ENCODE measurements at places on chromosomes 7 and 10.

GRCh38 chr10:120607710-120608703 is 151.0 kb downstream of the PLPP4 start:
- DNase-seq: no peak

DNA sequence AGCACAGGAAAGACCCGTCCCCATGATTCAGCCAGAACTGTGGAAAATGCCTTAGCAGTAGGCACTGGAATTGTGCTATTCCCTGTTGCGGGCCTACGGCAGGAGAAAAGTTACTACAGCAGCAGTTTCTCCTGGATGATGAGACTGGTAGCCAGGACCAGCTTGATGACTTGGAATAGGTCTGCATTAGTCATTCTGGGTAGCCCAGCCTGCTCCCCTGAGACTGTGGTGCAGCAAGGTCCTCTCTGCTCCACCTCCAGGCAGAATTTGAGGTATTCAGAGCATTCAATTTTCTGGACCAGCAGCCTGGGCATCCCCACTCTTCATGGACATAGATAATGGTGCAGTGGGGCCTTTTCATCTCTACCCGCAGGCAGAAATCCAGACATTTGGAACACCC is 490.0 kb downstream of the SH2D4B start:
- no peak for DNase-seq

GRCh38 chr10:18542832-18543231 is 108.6 kb downstream of the NSUN6 start:
- DNase-seq: no peak

DNA sequence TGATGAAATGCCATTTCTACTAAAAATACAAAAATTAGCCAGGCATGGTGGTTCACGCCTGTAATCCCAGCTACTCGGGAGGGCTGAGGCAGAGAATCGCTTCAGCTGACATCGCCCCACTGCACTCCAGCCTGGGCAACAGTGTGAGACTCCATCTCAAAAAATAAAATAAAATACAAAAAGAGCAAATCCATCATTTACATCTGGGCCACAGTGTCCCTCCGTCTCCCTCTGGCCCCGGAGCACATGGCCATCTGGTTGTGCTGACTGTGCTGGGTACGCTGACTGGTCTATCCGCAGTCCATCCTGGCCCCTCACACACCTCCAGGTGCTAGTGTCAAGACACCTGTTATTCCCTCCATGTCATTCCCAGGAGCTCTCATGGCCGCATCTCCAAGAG is 42.1 kb downstream of the KCNH2 start:
- no peak for DNase-seq

DNA sequence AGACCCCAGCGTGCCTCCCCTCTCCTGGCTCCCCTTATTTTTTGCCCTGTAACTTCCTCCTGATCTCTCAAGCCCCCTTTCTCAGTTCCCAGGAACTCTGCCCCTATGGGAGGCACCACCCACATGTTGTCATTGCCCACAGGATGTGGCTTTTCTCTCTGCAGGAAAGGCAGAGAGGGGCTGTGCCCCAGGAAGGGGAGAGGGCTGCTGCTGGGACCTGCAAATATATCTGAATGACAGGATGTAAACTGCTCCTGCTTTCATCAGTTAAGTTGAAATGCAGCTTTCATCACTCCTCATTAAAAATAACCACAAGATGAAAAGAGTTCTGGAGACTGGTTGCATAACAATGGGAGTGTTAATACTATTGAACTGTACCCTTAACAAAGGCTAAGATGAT is 103.3 kb downstream of the CLEC2L start:
- no peak for DNase-seq

DNA sequence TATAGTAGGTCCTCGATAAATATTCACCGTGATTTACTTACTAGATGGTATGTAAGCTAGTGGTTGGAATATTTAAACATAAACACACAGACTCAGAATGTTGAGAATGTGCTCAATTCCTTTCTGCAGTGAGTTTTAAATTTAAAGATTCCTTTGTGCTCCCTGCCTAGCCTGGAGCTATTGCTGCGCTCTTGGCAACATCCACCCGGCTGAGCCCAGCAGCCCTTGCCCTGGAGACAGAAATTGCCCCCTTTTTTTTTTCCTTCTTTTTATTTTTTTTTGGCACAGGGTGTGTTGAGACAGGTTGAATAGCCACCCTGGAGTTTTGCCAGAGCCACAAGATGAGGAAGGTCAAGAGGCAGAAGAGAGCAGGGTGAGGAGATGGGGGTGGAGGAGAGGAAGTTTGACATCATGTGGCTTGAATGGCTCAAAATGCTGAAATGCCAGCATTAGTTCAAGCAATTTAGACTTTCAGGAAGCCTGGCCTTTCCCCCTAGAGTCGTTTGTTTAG is 180.8 kb downstream of the PRKCQ start:
- no peak for DNase-seq

DNA sequence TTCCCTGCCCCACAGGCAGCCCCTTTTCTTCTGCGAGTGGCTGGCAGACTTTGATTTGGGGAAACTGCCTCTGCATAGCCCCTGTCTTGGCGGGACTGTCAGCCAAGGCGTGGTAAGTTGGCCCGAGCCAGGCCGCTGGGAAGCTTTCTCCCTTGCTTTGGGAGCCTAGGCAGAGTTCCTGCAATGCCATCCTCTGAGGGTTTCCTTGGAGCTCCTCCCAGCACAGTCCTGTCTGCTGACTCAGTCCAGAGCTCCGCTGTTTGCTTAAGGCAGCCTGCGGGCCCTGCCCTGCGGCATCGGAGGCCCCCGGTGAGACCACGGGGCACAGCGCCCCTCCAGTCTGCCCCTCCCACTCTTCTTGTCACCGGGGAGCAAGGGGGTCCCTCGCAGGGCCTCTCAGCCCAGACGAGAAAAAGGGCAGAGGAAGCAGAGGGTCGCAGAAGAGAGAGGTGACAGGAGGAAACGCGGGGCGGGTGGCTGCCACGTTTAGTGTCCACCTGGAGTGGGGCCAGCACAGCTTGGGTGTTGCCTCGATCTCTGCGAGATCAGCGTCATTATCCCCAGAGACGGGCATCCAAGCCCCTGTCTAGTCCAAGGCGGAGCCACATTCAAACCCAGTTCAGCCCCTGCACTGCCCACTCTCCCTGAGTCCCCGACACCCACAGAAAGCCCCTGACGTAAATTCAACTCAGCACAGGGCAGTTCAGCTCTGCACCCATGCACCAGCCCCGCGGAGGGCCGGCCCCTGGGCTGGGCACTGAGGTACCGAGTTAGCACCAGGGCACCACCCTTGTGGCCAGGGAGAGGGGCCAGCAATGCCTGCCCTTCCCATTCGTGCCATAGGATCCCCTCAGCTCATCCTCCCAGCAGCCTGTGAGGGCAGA is 59.0 kb upstream of the CHST15 start:
- DNase-seq: no peak

- DNase-seq: no peak
Measured at GRCh38 chr7:85773116-85773728, 586.4 kb upstream of the SEMA3D start.

DNA sequence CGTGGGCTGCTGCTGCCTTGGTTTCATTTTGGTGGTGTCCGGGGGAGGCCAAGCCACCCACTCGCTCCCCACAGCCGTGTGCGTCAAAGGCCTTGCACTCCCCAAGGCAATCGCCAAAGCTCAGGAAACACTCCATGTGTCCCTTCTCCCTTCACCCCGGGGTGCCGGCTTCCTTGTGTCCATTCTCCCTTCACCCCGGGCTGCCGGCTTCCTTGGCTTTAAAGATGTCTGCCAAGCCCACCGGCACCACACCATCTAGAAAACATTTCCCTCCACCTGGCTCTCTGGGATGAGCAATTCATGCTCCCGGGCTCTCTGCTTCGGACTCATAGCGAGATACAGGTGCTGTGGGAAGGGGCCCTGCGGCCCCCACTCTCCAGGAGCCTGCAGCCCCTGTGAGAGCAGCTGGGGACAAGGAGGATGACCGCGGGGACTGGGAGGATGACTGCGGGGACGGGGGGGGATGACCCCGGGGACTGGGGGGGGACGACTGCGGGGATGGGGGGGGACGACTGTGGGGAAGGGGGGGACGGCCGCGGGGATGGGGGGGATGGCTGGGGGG is 322.1 kb downstream of the DNAJB6 start:
- no peak for DNase-seq

- no peak for DNase-seq
Measured at GRCh38 chr10:89745903-89746302, 44.5 kb downstream of the KIF20B start.

DNA sequence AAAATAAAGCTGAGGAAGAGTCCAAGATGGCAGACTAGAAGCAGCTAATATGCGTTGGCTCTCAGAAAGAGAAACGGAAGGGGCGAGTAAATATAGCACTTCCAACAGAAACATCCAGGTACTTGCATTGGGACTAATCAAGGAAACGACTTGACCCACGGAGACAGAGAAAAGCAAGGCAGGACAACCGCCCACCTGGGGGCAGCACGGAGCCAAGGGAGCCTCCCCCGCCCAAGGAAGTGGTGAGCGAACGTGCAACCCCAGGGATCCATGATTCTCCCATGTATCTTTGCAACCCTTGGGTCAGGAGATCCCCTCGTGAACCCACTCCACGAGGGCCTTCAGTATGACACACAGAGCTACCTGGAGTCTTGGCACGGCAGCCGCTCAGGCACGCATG is 45.4 kb upstream of the GRM3 start:
- DNase-seq: no peak

- no peak for DNase-seq
Measured at GRCh38 chr10:124436191-124436638, 13.6 kb downstream of the NKX1-2 start.

- no peak for DNase-seq
Measured at GRCh38 chr10:128952856-128953255, 514.2 kb upstream of the MGMT start.

GRCh38 chr7:89666136-89666835 is 488.0 kb upstream of the STEAP1 start:
- DNase-seq: no peak

DNA sequence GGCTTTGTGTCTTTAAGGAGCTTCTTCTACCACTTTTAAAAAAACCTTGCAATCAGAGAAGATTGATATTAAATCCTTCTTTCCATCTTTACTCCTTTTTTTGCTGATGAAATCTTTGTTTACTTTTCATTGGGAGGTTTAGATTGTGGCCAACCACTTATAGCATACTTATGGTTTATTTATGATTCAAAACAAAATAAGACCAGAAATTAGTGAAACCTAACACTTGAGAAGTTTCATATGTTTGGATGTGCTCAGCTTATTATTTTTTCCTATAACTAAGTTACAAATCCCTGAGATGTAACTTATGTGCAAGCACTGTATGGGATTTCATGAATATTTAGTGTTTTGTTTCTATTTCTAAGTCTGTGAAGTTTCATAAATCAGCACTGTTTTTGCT is 13.5 kb upstream of the PRPS1L1 start:
- DNase-seq: no peak

GRCh38 chr7:151387161-151388006 is 22.5 kb downstream of the WDR86 start:
- no peak for DNase-seq

- DNase-seq: no peak
Measured at GRCh38 chr7:81845744-81846241, 75.9 kb upstream of the HGF start.

- DNase-seq: no peak
Measured at GRCh38 chr7:69911337-69911736, 313.1 kb downstream of the AUTS2 start.

DNA sequence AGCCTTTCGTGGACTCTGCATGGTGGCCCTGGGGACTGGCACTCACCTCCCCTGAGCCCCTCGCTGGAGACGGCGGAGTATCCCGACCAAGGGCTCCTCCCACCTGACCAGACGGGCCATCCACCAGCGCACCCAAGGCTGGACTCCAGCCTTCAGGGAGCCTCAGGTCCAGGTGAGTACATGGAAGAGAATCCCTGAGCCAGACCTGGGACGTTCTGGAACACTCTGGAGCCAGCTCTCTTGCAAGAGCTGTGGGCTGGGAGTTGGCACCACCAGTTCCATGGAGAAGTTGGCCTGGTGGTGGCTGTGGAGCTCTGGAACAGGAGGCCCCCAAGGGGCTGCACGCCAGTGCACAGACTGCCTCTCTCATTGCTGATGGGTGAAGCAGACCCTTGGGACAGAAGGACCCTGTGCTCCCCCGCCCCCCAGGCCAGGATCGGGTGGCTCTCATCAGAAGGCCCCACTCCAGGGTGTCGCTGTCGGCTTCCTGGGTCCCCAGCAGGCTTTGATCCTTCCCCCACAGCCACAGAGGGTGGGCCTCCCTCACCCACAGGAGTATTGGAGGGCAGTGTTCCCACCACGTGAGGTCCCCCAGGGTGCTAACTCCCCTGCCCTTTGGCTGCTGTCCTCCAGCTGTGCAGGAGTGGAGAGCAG is 189.9 kb downstream of the EBF3 start:
- DNase-seq: peak; percentile 42

- no peak for DNase-seq
Measured at GRCh38 chr7:33762911-33763306, 142.4 kb upstream of the BMPER start.

GRCh38 chr7:24948739-24949138 is 31.2 kb downstream of the OSBPL3 start:
- DNase-seq: no peak

GRCh38 chr7:30841025-30841735 is 70.0 kb downstream of the MINDY4 start:
- DNase-seq: no peak

DNA sequence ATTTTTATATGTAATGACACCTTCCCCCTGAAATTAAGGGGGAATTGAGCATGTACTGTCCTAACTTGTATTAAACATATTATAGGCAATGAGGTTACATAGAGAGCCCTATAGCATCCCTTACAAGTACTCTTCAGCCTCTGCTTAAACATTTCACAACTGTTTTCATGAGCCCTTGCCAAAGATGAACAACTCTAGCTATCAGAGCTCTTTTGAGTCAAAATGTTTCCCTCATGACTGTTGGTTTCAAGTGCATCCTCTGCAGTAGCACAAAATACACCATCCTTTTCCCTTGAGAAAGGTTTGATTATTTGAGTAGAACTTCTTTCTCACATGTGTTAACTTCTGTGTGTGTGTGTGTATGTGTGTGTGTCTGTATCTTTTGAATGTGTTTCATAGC is 1157.6 kb upstream of the CELF2 start:
- DNase-seq: no peak

DNA sequence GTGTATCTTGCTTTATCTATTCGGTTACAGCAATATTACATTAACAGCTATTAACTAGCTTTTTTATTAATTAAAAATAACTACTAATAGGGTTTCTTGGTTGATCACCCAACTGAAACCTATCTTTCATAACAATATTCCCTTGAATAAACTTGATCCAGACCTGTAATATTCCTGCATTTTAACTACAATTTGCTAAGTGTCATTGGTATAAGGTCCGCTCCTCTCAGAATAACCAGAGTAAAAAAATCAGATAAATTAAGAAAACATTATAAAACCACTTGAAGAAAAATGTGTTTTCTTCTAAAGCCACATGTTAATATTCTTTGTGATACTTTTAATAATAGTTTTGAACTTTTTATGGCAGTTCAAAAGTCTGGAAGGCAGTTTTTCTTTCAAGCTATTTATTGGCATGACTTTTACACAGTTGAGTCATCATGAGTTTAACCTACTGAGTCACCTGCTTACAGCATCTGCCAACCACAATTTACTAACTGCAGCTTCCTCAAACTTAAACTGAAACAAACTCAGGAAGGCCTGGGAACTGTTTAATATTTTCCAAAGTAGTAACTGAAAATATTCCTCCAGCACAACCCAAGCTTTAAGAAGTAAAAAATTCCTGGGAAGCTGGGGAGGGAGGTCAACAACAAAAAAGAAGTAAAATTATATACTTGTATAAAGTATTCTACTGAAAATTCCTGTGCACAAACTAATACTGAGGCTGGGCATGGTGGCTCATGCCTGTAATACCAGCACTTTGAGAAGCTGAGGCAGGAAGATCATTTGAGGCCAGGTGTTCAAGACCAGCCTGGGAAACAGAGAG is 103.2 kb downstream of the NRBF2 start:
- DNase-seq: no peak
